ENCODE measurements at places on chromosomes 4 and X.
A peak's percentile ranks its signal among the peaks of the same experiment; 100 is the strongest.

- peak; percentile 4 for DNase-seq
Measured at GRCh38 chrX:24838629-24839028, 144.9 kb downstream of the POLA1 start.

DNA sequence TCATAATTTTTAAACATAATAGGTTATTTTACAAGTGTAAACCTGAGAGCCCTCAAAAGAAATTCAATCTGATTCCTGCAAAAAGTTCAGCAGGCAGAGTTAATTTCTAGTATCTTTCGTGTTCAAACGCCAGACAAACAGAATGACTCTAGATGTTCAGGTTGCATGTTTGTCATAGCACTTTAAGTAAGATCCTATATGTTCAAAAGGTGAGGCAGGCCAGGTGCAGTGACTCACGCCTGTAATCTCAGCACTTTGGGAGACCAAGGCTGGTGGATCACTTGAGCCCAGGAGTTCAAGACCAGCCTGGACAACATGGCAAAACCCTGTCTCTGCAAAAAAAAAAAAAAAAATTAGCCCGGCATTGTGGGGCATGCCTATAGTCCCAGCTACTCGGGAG is 1.1 kb upstream of the RASSF6 start:
- no peak for DNase-seq

DNA sequence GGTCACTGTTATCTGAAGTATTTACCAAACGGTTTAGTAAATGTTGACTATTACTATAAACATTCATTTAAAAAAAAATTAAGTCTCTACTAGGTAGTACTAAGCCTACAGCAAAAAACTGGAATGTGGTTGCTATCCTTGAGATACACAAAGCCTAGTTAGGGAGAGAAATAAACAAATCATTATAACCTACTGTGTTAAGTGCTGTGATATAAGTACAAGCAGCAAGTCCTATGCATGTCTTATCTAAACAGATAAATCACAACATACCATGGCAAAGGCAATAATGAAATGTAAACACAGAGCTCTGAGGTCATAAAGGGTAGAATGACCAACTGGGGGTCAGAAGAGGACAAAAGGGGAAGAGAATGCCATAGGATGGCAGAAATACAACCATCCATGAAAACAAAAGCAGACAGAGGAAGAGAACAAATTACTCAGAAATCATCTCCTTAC is 92.2 kb downstream of the RNF150 start:
- peak; percentile 74 for DNase-seq

DNA sequence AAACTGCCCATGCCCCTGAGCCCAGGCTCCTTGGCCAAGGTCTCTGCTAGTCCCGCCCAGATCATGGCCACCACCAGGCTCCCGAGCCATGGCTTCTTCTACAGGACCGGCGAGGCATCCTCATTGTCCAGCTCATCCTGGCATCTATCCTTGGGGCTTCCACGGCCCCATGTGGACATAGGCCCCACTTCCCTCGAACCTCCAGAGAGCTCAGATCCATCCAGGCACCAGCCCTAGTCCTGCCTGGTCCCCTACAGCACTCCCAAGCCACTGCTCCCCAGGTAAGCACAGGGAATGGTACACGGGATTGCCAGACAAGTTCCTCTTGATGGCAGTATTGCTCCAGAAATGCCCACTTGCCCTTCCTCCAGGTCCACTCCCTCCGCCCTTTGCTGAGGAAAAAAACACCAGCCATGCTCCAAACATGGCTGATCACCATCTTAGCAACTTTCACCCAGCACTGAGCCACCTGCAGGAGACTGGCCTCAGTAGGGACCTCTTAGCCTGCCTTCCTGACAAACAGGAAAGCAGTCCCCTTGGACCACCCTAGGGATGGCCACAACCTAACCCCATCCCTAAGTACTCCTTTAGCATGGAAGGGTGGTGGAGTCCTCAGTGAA is 272.1 kb upstream of the AGTR2 start:
- DNase-seq: no peak

DNA sequence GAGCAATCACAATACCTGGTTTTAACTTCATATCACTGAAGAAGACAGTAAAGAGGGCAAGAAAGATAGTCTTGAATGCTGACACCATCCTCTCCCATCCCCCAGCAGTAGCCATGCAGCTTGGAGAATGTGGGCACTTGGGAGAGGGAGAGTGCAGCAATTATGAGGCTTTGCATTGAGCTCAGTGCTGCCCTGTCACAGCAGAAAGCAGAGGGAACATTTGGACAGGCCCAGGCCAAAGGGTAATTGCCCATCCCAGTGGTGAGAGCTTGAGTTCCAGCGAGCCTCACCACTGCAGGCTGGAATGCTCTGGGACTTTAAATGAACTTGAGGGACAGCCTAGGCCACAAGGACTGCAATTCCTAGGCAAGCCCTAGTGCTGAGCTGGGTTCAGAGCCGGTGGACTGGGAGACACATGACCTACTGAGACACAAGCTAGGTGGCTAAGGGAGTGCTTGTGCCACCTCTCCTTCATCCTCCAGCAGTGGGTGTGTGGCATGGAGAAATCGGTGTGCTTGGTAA is 36.3 kb downstream of the CORIN start:
- no peak for DNase-seq

DNA sequence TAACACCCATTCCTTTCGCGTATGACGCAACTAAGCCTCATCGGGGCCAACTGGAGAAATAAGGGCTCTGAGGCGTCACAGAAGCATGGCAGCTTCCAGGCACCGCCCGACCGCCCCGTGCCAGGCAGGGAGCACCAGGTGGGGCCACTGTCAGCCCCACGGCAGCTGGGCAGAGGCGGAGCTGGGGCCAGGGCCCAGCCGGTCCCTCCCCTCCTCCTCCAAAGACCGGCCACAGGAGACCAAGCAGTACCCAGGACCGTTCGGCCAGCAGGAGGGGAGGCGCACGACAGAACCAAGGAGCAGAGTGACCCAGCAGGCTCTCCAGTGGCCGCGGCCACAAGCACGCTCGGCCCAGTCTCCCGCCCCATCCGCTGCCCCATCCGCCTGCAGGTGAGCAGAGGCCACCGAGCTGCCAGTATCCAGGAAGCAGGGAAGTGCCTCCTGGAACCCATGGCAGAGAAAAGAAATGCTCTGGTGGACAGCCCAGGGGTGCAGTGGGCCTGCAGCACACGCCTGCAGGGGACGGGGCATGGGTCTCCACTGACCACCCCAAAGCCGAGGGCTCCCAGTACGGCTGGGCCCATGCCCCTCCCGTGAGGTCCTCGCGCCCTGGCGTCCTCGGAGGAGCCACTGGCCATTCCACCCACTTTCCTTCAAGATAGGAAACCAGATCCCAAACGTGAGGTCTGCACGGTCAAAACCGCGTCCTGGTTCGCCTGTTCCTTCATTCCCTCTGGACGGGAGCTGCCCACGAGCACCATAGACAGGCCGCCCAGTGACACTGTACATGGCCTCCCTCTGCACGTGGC is 9.6 kb downstream of the CTBP1 start:
- DNase-seq: no peak

GRCh38 chr4:88524171-88524570 is 595 bp upstream of the PYURF start:
- DNase-seq: no peak

DNA sequence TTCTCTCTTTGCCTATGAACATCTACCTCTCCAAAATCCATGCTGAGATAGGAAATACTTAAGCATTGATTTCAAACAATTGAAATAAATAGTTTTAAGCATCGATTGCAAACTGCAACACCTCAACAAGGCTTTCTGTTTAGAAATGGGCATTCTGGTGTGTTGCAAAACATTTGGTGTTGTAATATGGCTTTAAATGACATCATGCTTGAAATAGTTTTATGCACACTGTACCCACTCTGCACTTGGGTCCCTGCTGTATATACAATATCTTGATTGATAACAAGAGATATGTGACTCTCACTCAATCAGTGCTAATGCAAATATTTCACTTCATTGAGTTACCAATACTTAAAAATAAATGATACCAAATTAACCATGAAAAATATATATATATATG is 964.9 kb upstream of the GRIA3 start:
- no peak for DNase-seq

DNA sequence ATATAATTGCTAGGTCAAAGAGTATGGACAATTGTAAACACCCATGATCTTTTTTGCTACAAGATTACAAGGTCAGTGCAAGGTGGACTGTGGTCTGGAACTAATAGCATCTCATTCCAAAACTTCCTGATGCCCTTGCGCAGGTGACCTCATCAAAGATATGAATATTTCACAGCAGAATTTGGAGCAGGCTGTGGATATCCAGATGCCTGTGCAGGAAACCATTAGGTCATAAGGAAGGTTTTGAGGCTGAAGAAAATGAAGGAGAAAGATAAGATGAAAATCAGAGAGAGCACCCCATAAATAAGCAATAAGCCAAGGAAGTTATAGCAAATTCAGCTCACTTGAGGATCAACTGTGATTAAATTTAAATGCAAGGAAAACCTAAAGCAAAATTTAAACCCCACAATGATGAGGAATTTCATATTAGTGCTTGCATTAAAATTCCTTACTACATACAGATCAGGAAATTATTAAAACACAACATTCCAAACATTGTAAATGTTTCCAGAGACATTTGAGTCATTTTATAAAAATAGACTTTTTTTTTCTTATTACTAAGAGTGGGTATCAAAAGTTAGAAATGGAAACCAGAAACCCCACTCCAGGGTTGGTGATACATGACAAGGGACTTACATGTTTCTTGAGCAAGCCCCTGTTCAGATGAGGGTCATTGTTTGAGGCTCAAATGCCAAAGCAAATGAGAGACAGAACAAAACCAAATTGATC is 100.7 kb upstream of the FAM9C start:
- no peak for DNase-seq

- peak; percentile 41 for DNase-seq
Measured at GRCh38 chrX:2828344-2828958, at the start of gene GYG2. GYG2 (plus strand) TSS chrX:2828930; CDS start chrX:2830189, 1,259 bp downstream.

DNA sequence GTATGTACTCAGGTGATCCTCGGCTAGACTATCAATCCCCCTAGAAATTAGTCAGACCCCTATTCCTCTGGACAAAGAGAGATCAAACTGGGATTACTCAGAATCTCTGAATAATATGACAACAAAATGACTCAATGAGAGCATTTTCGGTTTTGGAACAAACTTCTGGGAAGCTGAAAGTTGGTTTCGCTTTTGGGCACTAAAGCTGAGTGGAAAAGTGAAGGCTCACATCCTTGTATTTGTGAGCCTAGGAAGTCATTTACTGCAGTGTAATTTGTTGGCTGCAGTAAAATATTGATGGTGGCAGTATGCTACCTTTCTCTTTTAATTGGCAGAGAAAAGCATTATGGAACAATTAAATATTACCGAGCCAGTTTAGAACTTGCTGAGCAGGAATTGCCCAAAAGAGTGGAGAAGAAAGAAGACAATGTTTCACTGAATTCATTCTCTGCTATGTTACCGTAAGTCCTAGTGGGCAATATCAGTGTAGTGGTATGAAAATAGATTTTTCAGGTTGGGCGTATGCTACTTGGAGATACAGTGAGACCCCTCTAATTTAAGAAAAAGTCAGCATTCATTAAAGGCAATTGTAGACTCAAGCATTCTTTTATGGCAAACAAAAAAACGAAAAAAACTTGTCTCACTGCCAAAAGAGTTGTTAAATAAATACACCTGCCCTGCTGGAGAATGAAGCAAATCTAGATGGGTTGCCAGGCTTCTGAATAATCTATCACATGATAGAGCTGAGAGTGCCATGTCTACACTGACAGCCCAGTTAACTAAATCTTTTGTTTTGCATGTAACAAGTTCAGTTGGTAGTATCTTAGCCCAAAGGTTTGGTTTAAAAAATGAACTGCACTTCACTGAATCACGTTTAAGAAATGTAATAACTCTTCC is 69.6 kb downstream of the AGTR2 start:
- peak; percentile 20 for DNase-seq

DNA sequence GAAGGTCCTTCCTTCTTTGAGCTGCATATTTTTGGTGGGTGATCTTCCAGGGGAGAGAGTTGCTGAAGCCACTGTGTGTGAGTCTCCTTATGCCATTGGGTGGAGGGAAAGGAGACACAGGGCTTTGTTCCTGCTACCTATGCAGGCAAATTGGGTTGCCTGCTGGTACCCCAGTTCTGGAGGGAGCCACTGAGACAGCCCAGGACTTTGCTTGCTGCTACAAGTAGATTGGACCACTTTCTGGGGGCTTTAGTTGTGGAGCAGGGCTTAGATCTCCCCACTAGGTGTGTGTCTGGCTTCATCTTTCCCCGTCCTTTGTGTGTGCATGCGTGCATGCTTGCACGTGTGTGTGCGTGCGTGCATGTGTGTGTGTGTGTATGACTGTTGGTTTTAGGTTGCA is 10.0 kb downstream of the CITED1 start:
- no peak for DNase-seq

DNA sequence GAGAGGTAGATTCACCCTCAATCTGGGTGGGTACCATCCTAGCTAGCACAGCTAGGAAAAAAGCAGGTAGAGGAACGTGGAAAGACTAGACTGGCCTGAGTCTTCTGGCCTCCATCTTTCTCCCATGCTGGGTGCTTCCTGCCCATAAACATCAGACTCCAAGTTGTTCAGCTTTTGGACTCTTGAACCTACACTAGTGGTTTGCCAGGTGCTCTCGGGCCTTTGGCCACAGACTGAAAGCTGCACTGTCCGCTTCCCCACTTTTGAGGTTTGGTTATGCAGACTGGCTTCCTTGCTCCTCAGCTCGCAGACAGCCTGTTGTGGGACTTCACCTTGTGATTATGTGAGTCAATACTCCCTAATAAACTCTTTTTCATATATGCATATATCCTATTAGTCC is 36.4 kb upstream of the UGT2B4 start:
- DNase-seq: no peak

- DNase-seq: no peak
Measured at GRCh38 chr4:703336-704197, 2.1 kb upstream of the PCGF3 start.

DNA sequence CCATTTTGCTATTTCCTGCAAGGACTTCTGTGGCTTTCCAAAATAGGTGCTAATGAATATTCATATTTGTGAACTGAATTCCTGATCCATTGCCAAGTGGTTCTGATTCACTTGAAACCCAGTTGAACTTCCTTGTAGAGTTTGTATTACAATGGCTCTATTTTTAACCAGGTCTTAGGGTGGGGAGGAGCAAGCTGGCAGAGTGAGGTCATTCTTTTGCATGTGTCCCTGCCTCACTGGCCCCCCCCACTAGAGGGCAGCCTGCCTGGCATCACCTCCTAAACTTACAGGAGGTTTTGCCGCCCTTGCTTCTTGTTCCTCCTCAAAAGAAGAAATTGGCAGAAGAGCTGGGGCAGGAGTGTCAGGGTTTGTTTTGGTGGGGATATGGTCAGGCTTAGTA is 10.5 kb downstream of the PTTG2 start:
- peak; percentile 77 for DNase-seq

- DNase-seq: no peak
Measured at GRCh38 chr4:38855466-38855865, 1.2 kb downstream of the TLR6 start.

DNA sequence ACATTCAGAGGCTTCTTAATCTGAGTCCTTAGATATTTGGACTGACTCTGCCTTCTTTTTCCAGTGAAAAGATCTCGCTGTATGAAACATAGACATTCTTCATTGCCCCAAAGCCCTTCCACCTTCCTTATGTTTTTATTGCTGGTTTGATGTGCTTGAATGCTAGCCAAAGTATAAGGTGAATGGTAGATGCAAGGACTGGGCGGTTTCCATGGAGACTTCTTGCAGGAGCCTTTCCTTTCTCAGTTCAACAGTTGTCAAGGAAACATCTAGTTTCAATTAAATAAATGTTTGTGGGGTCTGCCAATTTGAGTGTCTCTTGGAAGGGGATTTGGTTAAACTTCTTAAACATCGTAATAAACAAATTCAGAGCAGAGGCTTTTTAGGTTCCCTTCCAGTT is 46.0 kb downstream of the REPS2 start:
- DNase-seq: no peak

Data from H4 (cell line).